ENCODE measurements at places on chromosomes 2 and 18. TPM values are rescaled to one million over a fixed set of nuclear protein-coding genes. Genes with fewer than 3 reads are reported as not detected.

CTLA4 gene
- total RNA-seq, result 0.11 TPM

BOLL gene
- total RNA-seq, result not detected

NYAP2 gene
- not detected for total RNA-seq

IGFBP5 gene
- 138 TPM for total RNA-seq

UGT1A1 gene
- total RNA-seq, result not detected

SP140 gene
- 1.3 TPM for total RNA-seq

ZNF396 gene
- 0.71 TPM for total RNA-seq

MRPL33 gene
- 390 TPM for total RNA-seq

RAB6D gene
- total RNA-seq, result not detected

GRCh38 chr2:189541591-189541990 is 39.0 kb downstream of the SLC40A1 start:
- no peak for DNase-seq

DNA sequence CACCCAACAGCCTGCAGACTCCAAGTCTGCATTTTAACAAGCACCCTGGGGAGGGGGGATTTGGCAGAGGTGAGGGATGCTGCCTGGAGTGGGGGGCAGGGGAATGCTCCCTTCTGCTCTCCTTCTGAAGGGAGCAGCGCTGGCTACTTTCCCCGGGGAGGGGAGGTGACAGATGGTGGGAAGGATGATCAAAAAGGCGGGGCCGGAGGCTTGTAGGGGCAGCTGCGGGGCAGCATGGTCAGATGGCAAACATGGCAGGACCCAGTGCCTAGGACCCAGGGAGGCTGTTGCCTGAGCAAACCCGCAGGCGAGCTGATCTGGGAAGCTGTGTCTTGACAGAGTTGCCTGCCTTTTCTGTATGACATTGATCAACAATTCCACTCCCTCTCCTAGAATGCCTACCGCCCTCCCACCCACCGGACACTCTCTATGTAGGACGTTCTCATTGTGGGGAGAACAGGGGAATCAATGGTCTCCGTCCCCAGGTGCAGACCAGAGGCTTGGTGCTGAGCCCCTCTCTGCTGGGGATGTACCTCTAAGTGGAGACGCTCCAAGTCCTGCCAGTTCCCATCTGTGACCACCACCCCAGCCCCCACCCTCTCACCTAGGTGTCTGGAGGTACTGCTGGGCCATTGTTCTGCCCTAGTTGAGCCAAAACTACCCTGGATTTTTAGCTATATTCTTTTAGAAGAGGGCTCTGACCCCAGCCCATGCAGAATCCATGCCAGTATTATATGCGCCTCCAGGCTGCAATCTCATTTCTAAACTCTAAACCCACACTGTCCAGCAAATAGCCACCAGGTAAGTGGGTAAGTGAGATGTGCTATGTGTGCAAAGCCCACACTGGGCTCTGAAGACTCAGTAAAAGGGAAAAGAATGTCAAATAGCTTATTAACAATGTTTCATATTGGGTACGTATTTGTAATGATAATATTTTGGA is 89.7 kb upstream of the SEC11C start:
- no peak for DNase-seq

- no peak for DNase-seq
Observed at GRCh38 chr2:226179010-226179409, 620.6 kb downstream of the IRS1 start.

DNA sequence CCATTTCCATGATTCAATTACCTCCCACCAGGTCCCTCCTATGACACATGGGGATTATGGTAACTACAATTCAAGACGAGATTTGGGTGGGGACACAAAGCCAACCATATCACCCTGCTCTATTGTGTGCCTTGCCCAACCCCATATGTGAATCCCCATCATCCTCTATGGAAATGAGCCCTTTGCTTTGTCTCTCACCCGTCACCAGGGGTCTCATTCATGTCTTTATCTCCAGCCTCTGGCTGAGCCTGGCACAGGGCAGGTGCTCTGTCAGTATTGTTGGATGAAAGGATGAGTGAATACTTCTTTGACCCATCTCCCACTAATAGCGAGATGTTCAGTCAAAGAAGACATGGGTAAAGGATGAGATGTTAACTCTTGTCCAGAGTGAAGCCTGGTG is 116.6 kb upstream of the LGALSL start:
- DNase-seq, result no peak

DNA sequence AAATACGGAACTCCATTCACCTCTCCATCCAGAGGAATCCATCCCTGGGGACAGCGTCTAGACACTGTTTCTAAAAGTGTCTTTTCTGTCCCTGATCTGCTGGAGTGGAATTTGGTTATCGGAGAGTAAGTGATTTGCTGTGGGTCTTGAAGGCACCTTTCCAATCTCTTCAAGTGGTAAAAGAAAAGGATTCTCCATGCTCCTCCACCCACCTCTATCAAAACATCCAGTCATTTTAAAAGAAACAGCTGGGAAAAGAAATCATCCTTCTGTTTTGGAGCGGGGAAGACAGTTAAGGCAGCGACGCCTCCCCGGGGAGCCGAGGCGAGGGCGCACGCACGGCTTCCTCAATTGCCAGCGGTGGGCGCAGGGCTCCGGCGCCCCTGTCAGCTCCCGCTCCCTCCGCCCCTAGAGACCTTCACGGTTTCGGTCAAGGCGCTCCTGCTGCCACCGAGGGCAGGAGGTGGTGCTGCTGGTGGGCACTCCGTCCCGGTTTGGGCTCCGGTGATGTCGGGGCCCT is 547 bp downstream of the SLC35F5 start:
- no peak for DNase-seq

DNA sequence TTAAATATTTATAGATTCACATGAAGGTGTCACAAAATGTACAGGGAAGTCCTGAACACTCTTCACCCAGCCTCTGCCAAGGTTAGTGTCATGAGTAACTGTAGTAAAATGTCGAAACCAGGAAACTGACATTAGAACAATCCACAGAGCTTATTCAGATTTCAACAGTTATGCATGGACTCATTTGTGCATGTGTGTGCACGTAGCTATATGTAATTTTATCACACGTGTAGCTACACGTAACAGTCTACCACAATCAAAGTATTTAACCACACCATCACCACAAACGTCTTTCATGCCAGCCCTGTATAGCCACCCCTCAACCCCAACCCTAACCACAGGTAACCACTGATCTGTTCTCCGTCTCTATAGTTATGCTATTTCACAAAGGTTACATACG is 211.7 kb upstream of the REV1 start:
- DNase-seq, result no peak

- no peak for DNase-seq
Observed at GRCh38 chr2:78980871-78981270, 44.6 kb upstream of the REG3G start.

- peak; percentile 68 for DNase-seq
Observed at GRCh38 chr2:73212448-73213176, 1.4 kb upstream of the SMYD5 start.

GRCh38 chr2:71358931-71359671 is 27.5 kb downstream of the ZNF638 start:
- no peak for DNase-seq

GRCh38 chr18:3395466-3395865 is 54.5 kb upstream of the TGIF1 start:
- no peak for DNase-seq

DNA sequence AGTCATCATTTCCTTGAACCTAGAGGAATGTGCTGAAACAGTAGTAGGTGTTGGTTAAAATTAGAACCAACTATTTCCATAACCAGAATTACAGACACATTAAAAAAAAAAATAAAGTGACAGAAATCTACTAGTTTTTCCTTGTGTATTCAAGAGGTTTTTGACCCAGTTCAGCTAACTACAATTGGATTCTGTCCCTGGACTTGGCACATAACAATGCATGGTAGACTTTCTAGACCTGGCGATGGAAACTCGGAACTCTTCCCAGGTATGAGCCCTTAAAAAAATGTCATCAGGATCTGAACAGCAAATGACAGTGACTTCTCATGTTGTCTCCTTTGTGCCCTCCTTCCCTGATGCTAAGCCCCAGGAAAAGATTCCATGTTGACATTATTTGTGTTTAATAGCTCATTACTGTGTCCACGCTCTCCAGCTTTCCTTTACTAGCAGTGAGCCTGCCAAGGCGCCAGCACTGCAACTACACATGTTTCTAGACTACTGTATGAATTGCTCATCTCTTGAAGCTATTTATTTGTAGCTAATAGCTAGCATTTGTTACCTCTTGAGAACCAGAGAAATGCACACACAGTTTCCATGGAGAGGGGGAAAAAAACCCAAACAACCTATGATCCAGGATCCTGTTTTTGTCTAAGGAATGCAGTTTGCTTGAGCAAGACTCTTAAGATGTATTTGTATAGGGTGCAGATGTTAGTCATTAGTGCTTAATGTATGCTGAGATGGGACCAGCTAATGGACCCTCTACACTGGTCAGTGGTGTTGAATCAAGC is 148.5 kb downstream of the FMNL2 start:
- DNase-seq, result no peak

GRCh38 chr2:236903978-236904377 is 181.7 kb upstream of the COPS8 start:
- DNase-seq, result no peak

DNA sequence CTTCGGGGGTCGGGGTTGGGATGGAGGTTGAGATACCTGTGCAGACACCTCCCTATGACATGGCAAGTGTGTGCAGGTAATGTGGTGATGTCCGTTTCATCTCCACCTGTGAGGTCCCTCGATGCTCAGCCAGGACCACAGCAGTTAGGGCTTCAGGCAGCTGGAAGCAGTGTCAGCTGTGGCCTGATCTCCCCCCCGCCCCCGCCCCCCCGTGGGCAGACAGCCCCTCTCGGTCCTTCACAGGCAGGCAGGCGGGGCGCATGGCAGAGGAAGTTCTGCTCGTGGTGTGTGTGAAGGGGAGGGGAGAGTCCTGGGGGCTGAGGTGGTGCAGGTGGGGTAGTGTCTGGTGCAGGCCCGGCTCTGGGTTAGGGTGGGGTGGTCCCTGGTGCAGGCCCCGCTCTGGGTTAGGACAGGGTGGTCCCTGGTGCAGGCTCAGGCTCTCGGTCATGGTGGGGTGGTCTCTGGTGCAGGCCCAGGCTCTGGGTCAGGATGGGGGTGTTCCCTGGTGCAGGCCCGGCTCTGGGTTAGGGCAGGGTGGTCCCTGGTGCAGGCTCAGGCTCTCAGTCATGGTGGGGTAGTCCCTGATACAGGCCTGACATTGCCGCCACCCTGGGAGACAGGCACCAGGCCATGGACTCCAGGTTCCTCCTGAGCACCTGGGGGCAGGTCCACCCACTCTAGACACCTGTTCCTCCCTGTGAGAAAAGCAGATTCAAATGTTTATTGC is 94.3 kb downstream of the NFATC1 start:
- peak; percentile 9 for DNase-seq

DNA sequence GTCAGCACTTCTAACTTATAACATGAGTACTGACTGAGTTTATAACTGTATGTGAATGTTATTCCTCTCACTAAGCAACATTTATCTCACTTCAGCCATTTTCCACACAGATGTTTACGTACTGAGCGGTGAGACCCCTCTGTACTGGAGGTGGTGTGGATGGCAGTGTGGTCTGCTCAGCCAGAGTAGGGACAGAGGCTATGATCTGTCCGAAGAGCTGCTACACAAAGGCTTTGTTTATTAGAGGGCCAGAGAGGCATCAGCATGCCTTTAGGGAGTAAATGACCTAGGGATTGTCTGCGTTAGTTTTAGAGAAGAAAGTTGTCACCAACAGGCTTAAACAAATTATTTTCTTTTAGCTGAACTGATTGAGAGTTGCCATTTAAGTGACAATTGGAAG is 23.2 kb upstream of the TACR1 start:
- DNase-seq, result no peak

- no peak for DNase-seq
Observed at GRCh38 chr2:27958711-27959378, 68.3 kb downstream of the BABAM2 start.

All from left ventricle myocardium inferior (tissue), 1 donor.